ENCODE measurements at places on chromosomes 12 and 14.

DNA sequence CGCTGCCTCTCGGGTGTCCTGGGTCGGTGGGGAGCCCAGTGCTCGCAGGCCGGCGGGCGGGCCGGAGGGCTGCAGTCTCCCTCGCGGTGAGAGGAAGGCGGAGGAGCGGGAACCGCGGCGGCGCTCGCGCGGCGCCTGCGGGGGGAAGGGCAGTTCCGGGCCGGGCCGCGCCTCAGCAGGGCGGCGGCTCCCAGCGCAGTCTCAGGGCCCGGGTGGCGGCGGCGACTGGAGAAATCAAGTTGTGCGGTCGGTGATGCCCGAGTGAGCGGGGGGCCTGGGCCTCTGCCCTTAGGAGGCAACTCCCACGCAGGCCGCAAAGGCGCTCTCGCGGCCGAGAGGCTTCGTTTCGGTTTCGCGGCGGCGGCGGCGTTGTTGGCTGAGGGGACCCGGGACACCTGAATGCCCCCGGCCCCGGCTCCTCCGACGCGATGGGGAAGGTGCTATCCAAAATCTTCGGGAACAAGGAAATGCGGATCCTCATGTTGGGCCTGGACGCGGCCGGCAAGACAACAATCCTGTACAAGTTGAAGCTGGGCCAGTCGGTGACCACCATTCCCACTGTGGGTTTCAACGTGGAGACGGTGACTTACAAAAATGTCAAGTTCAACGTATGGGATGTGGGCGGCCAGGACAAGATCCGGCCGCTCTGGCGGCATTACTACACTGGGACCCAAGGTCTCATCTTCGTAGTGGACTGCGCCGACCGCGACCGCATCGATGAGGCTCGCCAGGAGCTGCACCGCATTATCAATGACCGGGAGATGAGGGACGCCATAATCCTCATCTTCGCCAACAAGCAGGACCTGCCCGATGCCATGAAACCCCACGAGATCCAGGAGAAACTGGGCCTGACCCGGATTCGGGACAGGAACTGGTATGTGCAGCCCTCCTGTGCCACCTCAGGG lies 679 bp downstream of the ARF6 start:
- peak; percentile 60 for DNase-seq

GRCh38 chr12:75812271-75813018 lies 219.1 kb downstream of the PHLDA1 start:
- DNase-seq = no peak

DNA sequence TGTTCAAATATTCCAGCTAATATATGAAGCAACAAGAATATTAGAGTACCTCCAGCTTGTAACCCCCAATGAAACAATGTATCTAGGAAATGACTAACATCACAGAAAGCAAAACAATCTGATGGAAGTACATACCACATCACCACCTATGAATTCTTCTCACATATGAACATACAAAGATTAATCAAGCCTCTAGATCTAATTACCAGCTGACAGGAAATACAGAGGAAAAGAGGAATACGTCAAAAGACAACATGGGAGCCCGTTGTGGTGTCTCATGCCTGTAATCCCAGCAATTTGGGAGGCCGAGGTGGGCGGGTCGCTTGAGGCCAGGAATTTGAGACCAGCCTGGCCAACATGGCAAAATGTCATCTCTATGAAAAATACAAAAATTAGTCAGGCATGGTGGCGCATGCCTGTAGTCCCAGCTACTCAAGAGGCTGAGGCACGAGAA lies 7.5 kb downstream of the NEDD8 start:
- no peak for DNase-seq

DNA sequence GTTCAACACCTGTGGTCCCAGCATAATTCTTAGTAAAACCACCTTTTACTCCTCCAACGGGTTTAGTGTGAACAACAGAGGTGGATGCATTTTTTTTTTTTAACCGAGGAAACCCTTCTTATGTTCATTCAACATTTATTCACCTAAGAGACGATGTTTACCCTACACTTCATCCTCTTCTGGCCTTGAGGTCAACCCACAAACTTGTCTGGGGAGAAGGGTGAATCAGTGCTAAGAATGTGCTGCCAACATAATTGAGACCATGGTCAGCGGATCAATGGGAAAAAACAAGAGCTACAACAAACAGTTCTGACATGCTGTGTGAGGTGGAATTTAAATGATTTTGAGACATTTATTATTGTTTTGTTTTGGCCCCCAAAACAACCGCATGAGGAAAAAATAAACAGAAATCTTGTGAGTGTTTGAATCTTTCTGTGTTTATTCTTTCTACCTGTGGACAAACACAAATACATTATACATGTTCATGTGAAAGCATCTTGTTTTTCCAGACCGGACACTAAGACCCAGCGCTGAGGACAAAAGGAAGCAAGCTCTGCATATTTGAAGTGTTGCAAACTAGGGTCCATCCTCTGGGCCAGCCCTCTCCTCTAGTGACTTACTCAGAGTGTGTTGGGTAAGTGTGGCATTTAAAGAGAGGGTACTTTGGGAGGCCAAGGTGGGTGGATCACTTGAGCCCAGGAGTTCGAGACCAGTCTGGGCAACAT lies 5.1 kb upstream of the USP30 start:
- no peak for DNase-seq

- DNase-seq = no peak
These were observed 86.4 kb downstream of the ESRRB start for GRCh38 chr14:76462330-76462729.

DNA sequence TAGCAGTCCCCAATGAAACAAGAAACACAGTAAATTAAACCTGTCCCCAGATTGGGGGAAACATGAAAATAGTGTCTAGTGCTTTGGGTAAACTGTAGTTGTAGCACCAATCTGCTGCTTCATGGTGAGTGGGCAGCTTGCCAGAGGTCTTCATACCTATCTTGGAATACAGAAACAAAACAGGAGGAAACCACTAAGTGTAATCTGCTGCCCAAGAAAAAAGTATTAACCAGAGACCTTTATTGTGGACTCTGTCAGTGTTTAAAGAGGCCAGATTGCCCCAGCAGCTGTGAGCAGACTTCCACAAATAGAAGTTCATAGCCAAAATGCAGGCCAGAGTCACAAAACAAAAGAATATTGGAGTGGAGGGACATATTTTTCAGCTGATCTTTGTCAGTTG lies 2.3 kb downstream of the ISCU start:
- DNase-seq = no peak

DNA sequence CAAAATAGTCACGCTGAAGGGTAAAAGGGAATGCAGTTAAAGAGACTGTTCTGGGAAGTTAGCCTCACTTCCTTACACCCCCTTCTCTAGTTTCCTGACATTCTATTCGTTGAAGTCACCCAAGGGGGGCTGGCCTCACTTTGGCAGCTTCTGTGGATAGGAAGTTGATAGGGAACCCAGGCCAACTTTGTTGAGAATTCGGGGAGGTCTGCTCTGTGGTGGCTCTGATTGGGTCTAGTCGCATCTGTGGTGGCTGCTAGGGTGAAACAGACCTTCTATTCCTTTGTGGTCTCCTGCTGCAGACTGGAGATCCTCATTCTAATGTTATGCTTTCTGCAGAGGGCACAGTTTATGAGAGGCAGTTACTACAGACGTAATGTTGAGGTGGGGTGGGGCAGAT lies 28.8 kb upstream of the GZMB start:
- no peak for DNase-seq

DNA sequence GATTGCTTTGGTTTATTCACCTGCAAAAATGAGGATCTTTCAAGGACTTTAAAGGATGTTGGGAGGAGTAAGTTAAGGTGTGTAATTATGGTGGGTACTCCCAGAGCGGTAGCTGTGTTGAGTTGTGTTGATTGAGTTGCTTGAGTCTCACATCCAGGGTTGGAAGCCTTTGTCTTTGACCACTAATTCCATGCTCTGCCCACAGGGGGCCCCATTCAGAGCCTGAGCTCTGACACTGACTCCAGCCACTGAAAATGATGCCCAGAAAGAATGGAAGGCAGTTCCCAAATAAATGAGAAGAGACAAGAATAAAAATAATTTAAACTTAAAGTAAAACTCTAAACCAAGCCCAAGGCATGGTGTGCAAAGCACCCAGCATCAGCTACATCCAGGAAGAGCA lies 237.4 kb upstream of the PWP1 start:
- no peak for DNase-seq

DNA sequence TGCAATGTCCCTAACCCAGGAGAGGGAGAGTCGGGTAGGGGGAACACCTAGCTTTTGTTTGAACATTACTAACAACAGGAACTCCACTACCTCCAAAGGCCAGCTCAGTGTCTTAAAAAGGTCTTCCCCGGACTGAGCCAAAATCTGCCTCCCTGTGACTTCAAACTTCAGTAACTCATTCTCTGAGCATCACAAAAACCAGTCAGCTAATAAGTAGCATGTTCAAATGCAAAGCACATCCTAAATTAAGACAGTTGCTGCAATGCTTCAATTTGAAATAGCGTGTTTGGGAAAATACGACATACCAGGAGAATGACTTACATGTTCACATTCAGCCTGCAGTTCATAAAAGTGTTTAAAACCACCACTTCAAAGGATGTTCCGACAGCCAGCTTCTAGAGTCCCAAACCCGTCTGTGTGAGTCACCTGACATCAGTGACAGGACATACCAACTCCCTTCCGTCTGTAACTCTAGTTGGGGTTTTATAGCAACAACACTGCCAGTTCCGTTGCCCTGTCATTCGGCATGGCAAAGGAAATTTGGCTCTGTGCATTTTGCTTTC lies 13.0 kb downstream of the ZFP36L1 start:
- DNase-seq = peak; percentile 48

DNA sequence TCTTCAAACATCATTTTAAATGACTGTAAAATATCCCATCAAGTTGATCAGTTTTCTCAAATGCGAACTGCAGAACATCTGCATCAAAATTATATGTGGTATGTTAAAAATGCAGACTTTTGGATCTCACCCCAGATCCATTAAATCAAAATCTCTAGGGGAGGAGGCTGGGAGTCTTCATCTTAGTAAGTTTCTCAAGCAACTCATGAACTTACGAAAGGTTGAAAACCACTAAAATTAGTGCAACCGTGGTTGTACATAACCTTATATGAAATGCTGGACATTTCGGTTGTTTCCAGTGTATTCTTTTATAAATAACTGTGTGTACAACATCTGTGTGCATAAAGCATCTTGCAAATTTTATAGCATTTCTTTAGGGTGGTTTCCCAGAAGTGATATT lies 39.2 kb downstream of the ZFP36L1 start:
- no peak for DNase-seq

- no peak for DNase-seq
These were observed 4.0 kb downstream of the MLEC start for GRCh38 chr12:120690978-120691377.

DNA sequence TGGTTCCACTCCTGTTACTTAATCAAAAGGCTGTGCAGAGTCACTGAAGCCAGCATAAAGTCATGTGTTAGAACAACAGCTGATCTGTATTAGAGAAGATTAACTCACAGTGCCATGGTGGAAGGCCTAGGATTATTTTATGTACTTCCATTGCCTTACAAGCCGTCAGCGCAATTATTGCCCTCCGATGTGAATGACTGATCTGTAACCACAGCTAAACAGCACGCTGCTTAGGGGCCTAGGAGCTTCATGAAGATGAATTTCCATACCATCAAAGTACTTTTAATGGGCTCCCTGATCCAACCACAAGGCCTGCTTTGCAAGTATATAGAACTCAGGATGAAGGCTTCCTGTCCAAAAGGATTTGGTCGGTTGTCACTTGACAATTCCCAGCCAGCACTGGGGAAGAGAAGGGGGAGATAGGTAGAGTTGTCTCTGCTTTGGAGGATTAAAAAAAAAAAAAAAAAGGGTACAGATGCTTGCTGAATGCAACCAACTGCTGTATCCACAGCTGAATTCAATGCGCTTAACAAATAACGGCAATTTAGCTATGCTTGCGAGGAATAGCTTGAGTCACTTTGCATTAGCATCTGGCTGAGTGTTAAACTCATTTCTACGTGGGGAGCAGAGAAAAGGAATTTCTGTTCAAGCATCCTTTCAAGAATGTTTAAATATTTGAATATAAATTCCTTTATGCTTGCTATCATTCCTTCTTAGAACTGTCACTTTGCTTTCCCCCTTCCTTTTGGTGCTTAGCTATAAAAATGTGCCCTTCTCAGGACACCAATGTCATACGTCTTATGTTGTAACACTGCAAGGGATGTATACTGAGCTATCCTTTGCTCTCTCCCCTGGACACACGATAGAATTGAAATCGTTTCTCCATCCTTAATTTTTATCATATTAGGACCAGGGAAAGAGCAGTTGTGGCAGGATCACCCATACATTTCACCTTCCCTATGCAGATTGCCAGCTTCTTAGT lies 387.8 kb downstream of the SOX5 start:
- no peak for DNase-seq

DNA sequence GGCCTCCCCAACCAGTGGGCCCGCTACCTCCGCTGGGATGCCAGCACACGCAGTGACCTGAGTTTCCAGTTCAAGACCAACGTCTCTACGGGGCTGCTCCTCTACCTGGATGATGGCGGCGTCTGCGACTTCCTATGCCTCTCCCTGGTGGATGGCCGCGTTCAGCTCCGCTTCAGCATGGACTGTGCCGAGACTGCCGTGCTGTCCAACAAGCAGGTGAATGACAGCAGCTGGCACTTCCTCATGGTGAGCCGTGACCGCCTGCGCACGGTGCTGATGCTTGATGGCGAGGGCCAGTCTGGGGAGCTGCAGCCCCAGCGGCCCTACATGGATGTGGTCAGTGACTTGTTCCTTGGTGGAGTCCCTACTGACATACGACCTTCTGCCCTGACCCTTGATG lies 73.0 kb downstream of the NRXN3 start:
- DNase-seq = peak; percentile 4

DNA sequence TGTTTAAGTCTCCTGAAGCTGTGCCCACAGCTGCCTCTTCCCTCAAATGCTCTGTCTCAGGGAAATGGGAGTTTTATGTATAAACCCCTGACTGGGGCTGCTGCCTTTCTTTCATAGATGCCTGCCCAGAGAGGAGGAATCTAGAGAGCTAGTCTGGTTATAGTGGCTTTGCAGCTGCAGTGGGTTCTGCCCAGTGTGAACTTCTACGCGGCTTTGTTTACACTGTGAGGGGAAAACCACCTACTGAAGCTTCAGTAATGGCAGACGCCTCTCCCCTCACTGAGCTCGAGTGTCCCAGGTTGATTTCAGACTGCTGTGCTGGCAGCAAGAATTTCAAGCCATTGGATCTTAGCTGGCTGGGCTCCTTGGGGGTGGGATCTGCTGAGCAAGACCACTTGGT lies 36.9 kb downstream of the SCYL2 start:
- no peak for DNase-seq

GRCh38 chr12:119447618-119448017 lies 113.1 kb downstream of the CCDC60 start:
- DNase-seq = no peak

GRCh38 chr12:89697296-89697695 lies 11.3 kb downstream of the ATP2B1 start:
- no peak for DNase-seq

GRCh38 chr12:7008864-7009263 lies 9.4 kb downstream of the LPCAT3 start:
- no peak for DNase-seq

GRCh38 chr12:130617219-130617618 lies 98.9 kb downstream of the RIMBP2 start:
- DNase-seq = no peak
